ENCODE measurements at places on chromosomes 4 and X.

DNA sequence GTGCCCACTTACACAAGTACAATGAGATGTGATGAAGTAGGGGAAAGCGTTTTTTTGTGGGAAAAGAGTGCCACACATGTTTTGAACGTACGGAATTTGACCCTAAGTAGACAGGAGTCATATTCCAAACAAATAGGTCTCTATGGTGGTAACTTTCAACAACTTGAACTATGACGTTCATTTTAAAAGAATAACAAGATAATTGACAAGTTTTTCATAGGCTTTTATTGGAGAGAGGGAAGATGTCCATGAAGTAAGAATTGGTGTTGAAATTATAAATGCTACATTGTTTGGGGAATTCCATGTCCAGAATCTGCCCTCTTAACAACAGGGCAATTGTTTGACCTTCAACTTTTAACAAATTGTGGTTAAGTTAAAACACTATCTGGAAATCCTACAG lies 126.5 kb downstream of the GASK1B start:
- no peak for DNase-seq

- DNase-seq = no peak
Measured at GRCh38 chrX:3145716-3146115, 104.4 kb downstream of the ARSF start.

DNA sequence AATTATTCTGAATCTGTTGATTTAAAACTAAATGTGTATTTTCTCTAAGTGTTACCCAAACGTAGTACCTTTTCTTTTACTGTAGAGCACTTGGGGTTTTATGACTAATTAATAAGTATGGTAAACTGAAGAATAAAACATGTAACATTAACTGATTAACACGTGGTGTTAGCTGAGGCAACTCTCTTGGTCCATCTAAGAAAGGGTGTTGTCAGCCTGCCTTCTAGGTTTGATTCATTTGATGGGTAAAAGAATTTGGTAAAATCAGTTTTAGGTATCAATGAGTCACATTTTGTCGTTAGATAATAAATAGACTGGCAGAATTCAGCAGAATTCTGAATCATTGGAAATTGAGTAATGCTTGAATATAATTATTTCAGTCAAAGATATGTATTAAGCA lies 99.7 kb downstream of the AFF1 start:
- DNase-seq = no peak

GRCh38 chr4:56973336-56973735 lies 4.1 kb downstream of the NOA1 start:
- no peak for DNase-seq

GRCh38 chr4:82747686-82748575 lies 50.7 kb downstream of the SCD5 start:
- no peak for DNase-seq

DNA sequence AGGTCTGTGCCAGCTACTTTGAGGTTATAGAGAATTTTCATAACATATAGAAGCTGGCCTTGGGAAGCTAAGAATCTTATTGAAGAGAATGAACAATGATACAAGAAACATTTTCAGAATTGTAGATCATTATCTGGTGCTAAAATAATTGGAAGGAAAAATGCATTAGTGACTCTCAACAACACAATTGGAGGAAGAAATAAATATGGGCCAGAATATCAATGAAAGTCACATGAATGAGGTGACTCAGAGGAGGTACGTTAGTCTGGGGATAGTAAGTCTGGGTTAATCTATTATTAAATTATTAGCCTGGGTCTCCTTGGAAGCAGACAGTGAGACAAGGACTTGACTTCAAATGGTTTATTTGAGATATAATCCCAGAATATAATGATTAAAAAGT lies 529.3 kb upstream of the SLIT2 start:
- DNase-seq = no peak

DNA sequence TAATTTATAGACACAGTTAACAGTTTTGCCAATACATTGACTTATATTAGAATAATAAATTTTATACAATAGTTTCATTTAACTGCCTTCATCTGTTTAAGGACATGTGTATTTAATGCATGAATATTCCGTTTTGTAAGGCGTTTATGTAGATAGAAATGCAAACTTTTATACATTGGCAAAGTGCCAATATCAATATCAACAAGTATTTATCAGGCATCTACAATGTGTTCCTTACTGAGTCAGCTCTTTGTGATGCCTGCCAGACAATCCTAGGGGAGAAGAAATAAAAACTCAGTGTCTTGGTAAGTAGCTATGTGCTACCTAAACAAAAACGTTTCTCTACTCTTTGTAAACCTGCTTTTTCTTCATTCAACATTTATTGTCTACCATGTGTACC lies 1142.2 kb downstream of the C4orf33 start:
- DNase-seq = no peak

GRCh38 chr4:101236097-101236496 lies 111.2 kb downstream of the PPP3CA start:
- no peak for DNase-seq

GRCh38 chr4:113331811-113332210 lies 282.4 kb downstream of the ANK2 start:
- no peak for DNase-seq

- DNase-seq = no peak
Measured at GRCh38 chr4:48949518-48950219, 36.4 kb upstream of the CWH43 start.

- DNase-seq = no peak
Measured at GRCh38 chr4:76279462-76279861, 27.1 kb upstream of the STBD1 start.

GRCh38 chr4:121154103-121154515 lies 10.0 kb downstream of the TNIP3 start:
- DNase-seq = no peak

GRCh38 chrX:8815460-8816065 lies 14.4 kb upstream of the FAM9A start:
- DNase-seq = no peak

GRCh38 chr4:15005474-15006115 lies 3.3 kb downstream of the CPEB2 start:
- DNase-seq = no peak

DNA sequence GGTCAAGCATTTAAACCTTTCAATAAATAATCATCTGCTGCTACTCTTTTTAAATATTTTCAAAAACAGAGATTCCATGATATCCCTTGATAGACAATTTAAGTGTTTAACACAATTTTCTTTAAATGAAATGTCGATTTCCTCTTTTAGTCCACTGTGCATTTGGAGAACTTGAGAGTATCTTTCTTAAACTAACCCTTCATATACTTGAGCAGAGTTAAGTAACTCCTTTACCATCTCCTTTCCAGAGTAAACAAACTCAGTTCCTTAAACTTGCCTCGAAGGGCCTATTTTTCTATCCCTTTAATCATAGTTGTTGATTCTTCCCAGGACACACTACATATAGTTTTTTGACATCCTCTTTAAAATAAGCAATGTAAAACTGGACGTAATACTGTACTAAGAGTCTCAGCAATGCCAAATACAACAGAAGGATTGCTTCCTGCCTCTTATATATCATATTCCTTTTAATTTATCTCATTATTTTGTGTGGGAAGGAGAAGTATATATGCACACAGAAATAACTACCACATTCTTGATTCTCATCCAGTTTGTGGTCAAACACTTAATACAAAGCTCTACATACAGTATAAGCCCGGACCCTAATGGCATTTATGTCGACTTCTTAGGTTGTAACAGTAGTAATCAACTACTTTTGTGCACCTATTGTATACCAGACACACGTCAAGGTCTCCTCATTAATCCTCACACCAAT lies 22.8 kb downstream of the RAB28 start:
- no peak for DNase-seq

DNA sequence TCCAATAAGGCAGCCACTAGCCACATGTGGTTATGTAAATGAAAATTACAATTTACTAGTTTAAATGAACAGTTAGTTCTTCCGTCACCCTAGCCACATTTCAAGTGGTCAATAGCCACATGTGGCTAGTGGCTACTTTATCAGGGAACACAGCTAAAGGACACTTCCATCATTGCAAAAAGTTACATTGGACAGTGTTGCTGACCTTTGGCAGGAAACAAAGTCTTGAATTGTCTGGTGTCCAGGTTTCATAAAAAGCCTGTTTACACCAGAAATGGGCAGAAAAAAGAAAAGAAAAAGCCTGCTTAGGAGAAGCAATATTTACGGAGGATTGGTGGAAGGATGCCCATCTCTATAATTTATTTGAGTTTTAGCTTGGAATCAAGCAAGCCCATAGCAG lies 38.6 kb downstream of the RWDD4 start:
- DNase-seq = no peak

GRCh38 chr4:156663663-156664062 lies 307.9 kb downstream of the PDGFC start:
- no peak for DNase-seq

DNA sequence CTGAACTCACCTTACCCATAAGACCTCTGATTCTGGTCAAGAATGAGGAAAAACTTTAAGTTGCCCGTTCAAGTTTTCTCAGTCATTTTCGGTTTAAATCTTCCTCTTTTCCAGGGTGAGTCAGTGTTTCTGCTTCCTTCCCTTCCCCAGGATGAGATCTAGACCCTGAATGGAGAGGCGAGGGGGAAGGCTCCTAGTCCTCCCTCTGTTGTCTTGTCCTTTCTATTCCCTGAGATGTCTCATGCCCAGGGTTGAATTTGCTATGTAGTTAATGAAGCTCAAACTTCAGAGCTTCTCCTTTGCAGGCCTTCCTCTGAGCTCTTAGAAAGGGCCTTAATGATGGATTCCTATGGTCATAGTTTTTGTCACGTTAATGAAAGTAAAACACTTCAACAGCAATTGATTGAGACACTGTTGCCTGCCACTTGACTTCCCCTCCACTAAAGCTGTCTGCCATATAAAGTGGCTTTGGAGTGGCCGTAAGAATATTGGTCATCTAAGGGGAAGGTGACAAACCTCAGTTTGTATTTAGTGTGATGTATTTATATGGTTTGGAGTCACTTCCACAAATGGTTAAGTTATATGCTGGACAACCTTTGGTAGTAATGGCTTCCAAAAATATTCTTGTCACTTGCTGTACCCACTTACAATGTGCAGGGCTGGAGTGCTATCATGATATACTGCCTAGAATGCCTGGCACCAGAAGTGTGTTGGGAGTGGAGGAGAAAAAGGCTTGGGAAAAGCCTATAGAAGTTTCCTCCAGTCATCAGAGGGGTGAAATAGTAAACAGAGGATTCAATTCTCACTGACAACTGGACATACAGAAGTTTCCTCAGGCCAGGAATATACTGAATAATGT lies 24.3 kb upstream of the GPRIN3 start:
- DNase-seq = no peak

GRCh38 chr4:113505044-113505443 lies 256.5 kb downstream of the CAMK2D start:
- DNase-seq = no peak

GRCh38 chr4:109930464-109930863 lies 17.8 kb downstream of the EGF start:
- no peak for DNase-seq

DNA sequence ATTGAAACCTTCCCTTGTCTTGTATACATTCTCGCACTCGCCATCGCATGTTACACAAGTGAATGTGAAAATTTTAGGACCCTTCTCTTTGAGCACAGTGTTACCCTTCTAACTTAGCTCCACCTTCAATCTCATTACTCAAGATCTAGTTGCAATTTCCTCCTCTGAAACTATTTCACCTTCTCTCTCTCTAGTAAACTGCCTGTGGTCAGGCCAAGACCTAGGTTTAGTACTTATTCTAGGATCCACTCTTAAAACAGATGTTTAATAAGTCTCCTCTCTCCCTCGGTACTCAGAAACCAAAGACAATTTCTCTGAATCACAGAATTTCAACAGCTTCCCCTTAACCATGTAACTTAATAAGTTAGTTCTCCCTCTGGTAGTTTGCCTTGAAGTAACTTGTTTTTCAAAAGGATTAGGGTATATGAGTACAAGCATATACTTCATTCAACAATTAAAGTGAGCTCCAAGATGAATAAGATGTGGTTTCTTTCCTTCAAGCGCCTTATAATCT lies 156.0 kb downstream of the SH3KBP1 start:
- no peak for DNase-seq

- DNase-seq = no peak
Measured at GRCh38 chr4:94577136-94577535, 125.4 kb downstream of the PDLIM5 start.

DNA sequence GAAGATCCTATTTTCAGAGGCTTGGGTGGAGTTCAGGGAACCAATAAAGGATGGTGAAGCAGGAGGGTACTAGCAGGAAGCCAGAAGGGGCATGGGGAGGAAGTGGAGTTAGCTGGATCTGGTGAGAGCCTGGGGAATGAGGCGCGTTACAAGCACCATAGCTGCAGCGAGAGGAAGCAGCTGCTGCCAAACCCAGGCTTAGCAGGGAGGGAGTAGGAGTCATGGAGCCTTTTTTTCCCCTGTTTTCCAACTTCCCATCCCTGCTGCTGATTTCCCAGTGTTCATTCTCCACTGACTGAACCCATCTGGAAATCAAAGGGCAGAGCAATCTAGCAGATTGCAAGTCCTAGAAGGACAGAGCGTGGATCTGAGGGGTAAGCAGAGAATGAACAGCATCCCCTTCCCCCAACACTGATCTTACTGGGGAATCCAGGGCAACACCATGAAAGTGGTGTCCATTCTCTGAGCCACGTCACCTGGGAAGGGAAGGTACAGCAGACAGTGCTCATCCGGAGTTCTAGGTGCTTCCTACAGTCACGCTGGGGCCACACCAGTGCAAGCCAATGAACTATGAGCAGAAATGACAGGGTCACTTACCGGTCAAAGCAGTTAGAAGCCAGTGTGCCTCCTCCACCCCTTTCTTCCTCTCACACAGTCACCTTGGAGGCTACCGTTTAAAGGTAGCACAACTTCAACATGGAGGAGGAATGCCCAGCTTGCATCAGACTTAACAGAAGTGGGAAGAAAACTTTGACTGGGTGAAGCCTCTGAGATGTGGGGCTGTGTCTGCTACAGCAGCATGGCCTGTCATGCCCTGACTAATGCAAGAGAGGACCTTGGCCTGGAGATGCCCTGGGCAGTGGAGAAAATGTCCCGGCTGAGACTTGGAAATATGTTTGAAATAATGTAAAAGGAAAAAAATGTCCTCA lies 36.7 kb downstream of the SMIM20 start:
- DNase-seq = no peak

- DNase-seq = no peak
Measured at GRCh38 chr4:123976285-123976684, 579.7 kb downstream of the SPRY1 start.

DNA sequence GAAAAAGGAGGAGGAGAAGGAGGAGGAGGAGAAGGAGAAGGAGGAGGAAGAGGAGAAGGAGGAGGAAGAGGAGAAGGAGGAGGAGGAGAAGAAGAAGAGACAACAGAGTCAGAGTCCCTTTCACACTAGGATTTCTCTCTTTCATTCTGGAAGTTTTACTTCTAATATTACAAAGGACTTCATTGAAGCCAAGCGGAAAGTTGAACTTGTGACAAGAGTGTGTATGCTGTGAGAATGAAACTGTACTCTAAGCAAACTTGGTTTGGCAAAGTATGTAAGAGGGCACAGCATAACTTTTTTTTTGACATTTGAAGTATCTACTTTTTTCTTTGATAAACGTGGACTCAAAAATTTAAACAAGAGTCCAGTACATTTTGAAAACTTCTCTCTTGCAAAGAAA lies 48.0 kb downstream of the CXCL8 start:
- no peak for DNase-seq

DNA sequence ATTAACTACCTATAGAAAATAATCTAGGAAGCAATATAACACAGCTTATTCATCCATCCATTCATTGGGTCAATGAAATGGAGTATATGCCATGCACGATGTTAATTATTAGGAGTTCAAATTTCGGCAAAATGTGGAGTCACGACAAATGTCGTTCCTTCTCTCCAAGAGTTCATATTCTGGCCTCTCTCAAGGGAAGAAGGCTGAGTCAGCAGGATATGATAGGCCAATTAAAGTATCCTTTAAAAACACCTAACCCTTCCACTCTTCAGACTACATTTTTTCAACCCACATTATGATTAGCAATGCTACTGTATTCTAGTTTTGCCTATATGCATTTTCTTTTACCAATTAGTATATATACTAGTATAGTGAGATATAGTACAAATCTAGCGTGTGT lies 163.1 kb downstream of the LARP7 start:
- DNase-seq = no peak

Measured in stimulated activated CD4-positive, alpha-beta T cell treated with anti-CD3 and anti-CD28 coated beads, TNF-alpha, amount 100 ng/mL, for 48 hours (primary cell).